Endothelial cell of umbilical vein (primary cell): ENCODE measurements at places on chromosomes 2 and 18.
A peak's percentile ranks its signal among the peaks of the same experiment; 100 is the strongest.

DNA sequence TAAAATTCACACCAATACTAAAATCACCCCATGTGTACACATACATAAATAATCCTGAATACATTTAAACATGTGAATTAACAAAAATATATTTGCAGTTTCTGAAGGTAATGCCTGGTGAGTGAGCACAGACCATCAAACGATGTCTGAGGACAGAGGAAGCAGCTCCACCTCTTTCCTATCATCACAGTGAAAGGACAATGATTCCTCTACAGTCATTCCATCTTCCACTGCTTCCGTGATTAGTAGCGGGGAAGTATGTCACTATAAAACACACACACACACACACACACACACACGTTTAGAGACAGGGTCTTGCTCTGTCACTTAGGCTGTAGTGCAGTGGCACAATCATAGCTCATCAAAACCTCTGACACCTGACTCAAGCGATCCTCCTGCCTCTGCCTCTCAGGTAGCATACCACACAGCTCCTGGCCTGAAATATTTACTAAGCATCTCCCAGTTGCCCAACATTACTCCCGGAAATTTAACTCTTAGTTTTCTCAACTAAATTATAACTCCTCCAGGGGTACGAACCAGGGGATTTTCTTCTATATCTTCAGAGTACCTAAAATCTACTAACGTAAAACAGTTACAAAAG is 12.8 kb downstream of the FAM210A start:
- no peak for DNase-seq

DNA sequence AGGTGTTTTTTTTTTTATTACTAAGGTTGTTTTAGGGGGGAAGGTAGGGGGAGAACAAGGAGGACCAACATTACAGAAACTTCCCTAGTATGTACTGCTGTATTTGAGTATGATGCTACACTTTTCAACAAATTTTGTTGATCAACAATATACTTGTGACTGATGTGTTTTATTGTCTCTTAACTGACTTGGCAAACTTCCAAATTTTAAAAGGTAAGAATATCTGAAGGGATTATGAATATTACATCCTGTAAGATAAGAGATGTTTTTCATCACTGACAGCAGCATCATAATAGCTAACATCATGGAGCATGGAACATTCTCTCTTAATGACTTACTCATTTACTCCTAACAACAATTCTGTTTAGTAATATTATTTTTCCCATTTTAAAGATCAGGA is 86.0 kb upstream of the KIF5C start:
- no peak for DNase-seq

DNA sequence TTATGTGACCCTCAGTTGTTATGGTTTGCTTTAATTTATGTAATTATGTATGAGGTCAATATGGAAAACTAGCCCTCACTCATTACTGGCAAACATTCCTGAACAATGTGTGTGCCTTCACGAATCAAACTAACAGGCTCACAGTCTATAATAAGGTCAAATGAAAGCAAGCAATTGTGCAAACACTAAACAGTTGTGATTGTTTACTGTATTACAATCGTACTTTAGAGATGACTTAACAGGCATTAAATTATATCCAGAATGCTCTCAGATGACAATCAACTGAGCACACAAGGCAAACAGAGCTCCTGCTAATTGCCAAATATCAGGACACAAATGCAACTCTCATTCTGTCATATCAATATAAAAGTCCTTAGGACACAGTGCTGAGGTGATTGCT is 29.5 kb downstream of the COL5A2 start:
- peak; percentile 44 for DNase-seq

GRCh38 chr2:166314022-166314759 is 61.6 kb downstream of the SCN9A start:
- peak; percentile 6 for DNase-seq

DNA sequence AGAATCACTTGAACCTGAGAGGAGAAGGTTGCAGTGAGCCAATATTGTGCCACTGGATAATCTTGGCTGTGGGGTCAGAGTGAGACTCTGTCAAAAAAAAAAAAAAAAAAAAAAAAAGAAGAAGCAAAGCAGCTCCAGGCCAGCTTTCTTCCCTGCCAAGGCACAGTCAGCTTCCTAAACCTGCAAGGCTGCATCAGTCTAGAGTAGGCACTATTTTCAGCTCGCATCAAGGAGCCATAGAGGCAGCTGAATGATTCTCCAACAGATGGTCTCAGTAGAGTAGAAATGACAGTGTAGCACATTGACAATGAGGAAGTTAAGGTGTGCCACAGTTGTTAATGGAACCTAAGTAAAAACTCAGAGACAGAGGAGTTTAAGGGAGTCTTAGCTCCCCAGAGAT is 35.6 kb downstream of the BMP10 start:
- no peak for DNase-seq
